T-helper 2 cell (primary cell): ENCODE measurements at places on chromosomes 5 and 9.

GRCh38 chr5:175589714-175590113 is 68.2 kb upstream of the HRH2 start:
- no peak for DNase-seq

GRCh38 chr5:103203226-103203625 is 55.3 kb upstream of the MACIR start:
- no peak for DNase-seq

DNA sequence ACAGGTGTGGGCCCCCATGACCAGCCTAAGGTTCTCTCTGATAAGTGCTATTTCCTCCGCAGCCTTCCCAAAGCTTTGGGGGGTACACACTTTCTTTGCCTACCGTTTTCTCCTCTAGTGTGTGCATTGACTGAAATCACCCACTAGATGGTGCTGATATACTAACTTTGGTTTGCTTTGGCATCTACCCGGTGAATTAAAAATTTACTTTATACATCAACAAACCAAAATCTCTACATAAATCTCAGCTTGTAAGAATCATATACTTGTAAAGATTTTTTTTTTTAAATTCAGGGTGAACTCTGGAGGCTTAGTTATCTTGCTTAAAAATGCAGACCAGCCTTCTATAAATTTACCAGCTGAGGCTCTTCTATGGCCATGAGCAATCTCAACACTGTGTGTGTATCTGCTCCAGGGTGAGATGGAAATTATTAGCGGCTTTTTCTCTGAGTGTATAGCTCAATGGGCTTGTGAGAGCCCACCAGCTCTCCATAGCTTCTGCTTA is 475.7 kb upstream of the TNC start:
- no peak for DNase-seq

- DNase-seq: no peak
Observed at GRCh38 chr9:16075696-16076095, 522.9 kb downstream of the CCDC171 start.

GRCh38 chr5:56802205-56802604 is 13.1 kb upstream of the MAP3K1 start:
- DNase-seq: no peak
